ENCODE measurements at places on chromosomes 6 and 20. TPM values are rescaled to one million over a fixed set of nuclear protein-coding genes. Genes with fewer than 3 reads are reported as not detected.

The RGS17 gene
- total RNA-seq = 2.1 TPM

The LY6G6C gene
- total RNA-seq = not detected

The RAB23 gene
- total RNA-seq = 3.6 TPM

The COL21A1 gene
- 0.13 TPM for total RNA-seq

The ZC3H12D gene
- total RNA-seq = 0.08 TPM

The EPPIN gene
- not detected for total RNA-seq

The TCP11 gene
- total RNA-seq = not detected

The PLA2G7 gene
- 2.5 TPM for total RNA-seq

The CPXM1 gene
- not detected for total RNA-seq

The TCF15 gene
- 1.1 TPM for total RNA-seq

The TPBG gene
- total RNA-seq = 14.6 TPM

The TSHZ2 gene
- 1.5 TPM for total RNA-seq

The BPIFB2 gene
- total RNA-seq = not detected

The UBE2C gene
- 200 TPM for total RNA-seq

The METTL24 gene
- total RNA-seq = not detected

The PPP1R14C gene
- 2.4 TPM for total RNA-seq

The EXOC2 gene
- 14.4 TPM for total RNA-seq

The ANKRD6 gene
- 2.7 TPM for total RNA-seq

The PGBD1 gene
- 3.2 TPM for total RNA-seq

The TRIM31 gene
- total RNA-seq = not detected

The TTK gene
- 23.1 TPM for total RNA-seq

The OR12D3 gene
- total RNA-seq = not detected

The BMP2 gene
- 13.4 TPM for total RNA-seq

The ITPA gene
- total RNA-seq = 124 TPM

The RBPJL gene
- total RNA-seq = not detected

The PDYN gene
- not detected for total RNA-seq

The RAET1L gene
- total RNA-seq = not detected

The FERMT1 gene
- 24.0 TPM for total RNA-seq

The TREM1 gene
- 0.15 TPM for total RNA-seq

The SLX4IP gene
- 4.6 TPM for total RNA-seq

The FRK gene
- 0.04 TPM for total RNA-seq

The ELOVL4 gene
- 5.1 TPM for total RNA-seq

The PACSIN1 gene
- 0.04 TPM for total RNA-seq

The IPCEF1 gene
- not detected for total RNA-seq

The HLA-DRA gene
- 285 TPM for total RNA-seq

The HRH3 gene
- total RNA-seq = not detected

The HLA-DPB1 gene
- total RNA-seq = 96.3 TPM

The RHAG gene
- not detected for total RNA-seq

Data from A375 (cell line).